ENCODE measurements at places on chromosomes 1 and 21.

- no peak for DNase-seq
Observed at GRCh38 chr1:89360716-89361115, 3.1 kb upstream of the GBP6 start.

DNA sequence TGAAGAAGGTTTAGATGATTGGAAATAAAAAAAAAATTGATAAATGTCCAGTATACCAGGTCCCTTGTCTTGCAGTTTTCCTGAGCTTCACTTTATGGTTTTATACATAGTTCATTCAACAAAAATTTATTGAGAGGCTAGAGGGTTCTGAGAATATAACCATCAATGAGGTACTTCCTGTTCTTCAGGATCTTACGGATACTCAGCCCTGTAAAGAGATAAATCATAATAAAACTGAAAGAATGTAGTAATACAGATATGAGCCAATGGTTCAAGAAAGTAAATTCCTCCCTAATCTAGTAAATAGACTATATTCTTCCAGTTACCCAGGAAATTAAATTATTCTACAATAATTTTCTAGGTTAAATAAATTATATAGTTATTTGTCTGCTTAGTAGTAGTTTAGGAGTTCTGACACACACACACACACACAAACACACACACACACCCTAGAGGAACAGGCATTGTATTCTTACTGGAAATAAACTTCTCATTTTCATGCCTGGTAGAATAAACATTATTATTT, 70.4 kb upstream of the HMCN1 start:
- DNase-seq, result no peak

GRCh38 chr1:121538943-121539575, 354.3 kb downstream of the SRGAP2C start:
- no peak for DNase-seq

- DNase-seq, result no peak
Observed at GRCh38 chr21:38802050-38803026, 3.4 kb upstream of the ETS2 start.

DNA sequence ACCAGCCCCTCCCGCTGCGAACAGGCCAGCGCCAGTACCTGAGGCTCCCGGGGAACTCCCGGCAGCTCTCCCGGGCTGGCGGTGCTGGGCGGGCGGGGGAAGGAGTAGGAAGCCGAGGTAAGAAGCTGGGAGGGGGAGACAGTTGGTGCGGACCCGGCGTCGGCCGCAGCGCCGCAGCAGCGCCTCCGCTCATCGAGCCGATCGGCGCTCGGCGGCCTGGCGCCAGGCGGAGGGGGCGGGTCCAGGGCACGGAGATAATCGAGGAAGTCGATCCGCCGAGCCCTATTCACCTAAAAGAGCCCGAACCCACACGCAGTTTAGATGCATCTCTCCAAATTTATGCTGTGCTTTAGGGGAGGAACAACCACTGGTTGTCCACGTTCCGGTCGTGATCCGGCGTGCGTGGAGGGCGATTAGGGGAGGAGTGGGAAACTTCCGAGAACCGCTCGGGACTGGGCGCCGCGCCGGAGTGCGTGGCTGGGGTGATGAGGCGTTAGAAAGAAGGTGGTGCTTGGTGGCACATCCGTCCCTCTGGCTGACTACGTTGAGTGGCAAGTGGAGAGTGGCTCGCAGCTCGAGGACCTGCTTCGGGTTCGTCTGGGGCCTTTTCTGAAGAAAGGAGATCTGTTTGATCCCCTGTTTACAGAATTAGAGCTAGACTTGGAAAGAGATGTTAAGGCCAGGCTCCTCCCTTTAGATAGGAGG, at the start of gene VAMP4:
VAMP4 (minus strand) TSS at position 194 of the 705 bp plus-strand sequence. CDS start 3,651 bp downstream, outside the sequence.
- DNase-seq, result peak; percentile 86

DNA sequence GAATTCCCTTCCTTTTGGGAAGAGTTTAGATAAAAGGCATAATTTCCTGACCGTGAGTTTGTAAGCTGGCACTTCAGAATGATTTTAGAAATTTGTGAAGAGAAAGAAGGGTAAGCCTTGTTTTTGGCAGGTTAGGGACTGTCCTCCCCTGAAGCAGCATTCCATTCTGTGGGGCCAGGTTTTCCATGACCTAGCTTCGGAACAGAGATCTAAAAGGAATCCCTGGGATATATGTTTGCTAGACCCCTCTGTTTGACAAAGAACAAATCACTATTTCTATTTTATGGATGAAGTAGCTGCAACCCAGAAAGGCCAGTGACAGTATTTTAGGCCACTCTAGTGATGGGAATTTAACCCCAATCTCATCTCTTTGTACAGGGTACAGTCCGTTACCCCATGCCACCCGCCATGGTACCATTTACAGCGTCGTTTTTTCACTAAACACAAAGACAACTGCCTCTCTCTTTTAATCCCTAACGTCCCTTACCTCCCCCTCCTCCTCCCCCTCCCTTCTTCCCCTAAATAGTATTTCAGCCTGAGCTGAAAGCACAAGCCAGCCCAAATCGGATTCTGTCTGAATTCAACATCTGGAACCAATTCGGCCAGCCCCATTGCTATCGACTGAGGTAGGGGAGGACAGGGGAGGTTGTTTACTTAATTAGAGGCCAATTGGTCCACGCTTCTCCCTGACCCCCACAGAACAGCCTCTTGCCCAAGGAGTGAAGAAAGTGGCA, 23.4 kb upstream of the IKBKE start:
- no peak for DNase-seq

DNA sequence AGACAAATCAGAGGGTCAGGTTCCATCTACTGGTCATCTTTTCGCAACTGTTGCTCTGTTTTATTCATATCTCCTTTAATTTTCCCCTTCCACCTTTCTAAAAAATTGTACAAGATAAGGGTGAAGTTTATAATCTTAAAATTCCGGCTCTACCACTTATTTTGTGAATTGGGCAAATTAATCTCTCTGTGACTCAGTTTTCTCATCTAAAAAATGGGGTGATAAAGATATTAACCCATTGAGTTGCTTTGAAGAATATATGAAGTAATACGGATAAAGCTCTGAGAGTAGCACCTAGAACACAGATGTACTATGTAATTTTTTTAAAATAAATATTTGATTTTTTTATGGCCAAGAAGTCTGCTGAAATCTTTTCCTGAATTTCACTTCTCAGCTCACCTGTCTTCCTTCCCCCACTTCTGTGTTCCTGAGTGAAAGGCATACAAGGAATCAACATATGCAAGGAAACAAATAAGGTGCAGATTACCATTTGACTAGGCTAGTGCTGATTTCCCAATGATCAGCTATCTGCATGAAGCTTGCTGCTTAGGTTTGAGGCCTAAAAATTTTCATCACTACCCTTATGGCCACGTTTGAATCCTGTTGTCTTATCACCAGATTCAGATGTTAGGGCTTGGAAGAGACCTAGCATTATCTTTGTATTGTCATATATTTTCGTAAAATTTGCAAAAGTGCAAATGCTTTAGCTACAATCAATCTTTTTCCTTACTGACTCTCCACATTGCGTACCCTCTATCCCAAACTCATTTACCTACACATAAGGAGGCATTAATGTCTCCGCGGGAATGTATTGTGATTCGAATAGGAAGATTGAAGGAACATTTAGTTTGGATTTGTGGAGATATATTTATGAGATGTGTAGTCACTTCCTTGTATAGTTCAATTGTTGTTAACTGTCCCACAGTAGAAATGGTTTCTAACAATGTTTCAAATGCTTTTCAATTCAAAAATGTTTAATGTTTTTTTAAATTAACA, 718.3 kb upstream of the PTBP2 start:
- no peak for DNase-seq

- no peak for DNase-seq
Observed at GRCh38 chr1:240991230-240991629, 365.8 kb downstream of the RGS7 start.

- no peak for DNase-seq
Observed at GRCh38 chr21:22927469-22927868, 1929.3 kb downstream of the NCAM2 start.

GRCh38 chr1:36149973-36150295, 648 bp upstream of the TRAPPC3 start:
- DNase-seq, result no peak

- no peak for DNase-seq
Observed at GRCh38 chr1:101438359-101438758, 201.5 kb downstream of the S1PR1 start.

- no peak for DNase-seq
Observed at GRCh38 chr1:8567146-8567545, 249.2 kb downstream of the SLC45A1 start.

- peak; percentile 52 for DNase-seq
Observed at GRCh38 chr1:110554871-110555801, 36.2 kb upstream of the KCNA10 start.

DNA sequence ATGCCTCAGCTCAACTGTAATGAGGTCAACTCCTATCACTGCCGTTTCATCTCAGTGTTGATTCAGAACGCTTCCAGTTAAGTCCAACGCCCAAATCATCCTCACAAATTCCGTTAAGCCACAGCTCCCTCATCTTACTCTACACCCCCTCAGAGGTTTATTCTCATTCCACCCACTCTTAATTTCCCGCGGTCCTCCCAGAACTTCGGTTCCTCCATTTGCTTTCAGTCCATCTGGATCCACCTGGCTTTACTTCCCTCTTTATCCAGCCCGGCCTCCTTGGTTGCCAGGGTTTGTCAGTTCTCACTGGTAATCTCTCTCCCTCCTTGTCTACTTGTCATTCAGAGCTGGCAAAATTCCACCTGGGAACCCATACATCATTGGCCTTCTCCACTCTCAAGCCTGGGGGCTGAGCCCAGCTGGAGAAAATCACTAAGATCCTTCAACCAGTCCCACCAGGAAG, 51.3 kb upstream of the RUNX1 start:
- DNase-seq, result peak; percentile 10

GRCh38 chr1:229209386-229209785, 61.5 kb upstream of the RAB4A start:
- DNase-seq, result peak; percentile 20

DNA sequence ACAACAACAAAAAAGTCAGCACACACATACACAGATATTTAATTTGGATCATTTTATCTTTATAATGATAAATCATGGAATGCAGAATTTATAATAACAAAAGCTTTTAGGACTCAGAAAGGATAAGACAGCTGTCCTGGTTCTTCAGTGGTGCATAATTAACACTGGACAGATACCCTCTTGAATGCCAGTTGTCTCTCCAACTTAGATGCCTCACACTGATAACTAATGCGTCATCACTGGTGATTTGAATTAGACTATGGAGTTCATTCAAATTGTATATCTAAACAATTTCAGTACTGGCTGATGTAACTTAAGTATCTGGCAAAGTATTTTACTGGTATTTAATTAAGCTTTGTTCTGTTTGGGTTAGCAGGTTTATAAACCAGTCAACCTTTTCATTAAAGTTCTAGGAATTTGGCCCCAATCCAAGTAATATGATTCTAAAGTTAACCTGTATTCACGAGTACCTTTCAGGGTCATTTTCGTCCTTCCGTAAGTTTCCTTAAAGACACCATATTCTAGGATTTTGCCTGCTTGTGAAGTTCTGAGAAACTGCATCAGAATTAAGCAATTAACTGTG, 1199.5 kb upstream of the TMPRSS15 start:
- DNase-seq, result no peak

- no peak for DNase-seq
Observed at GRCh38 chr1:210769473-210769872, 364.5 kb downstream of the KCNH1 start.

- no peak for DNase-seq
Observed at GRCh38 chr21:17911628-17912027, 92.5 kb upstream of the C21orf91 start.

DNA sequence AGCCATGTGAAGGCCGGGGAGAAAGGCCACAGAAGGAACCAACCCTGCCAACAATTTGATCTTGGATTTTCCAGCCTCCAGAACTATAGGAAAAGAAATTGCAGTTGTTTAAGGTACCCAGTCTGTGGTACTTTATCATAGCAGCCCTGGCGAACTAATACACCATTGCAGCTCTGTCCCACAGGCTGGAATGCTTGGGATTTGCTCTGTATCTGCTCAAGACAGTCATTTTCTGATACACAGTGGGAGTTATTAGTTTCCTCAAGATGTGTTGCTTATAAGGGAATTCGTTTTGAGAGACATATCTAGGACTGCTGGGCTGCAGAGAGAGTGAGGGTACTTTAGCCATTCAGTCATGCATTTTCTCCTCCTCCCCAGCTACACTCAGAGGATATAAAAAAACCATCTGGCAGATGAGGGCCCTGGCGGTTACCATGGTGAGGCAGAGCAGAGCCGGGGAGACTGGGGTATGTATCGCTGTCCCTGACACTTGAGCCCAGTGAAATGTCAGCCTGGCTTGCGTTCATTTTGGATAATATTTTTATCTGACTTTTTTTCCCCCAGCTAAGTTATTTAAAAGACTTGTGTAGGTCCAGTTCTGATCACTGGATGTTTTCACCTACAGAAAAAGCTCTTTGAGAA, 104.6 kb downstream of the DIRAS3 start:
- no peak for DNase-seq

GRCh38 chr1:51329443-51330325, 678 bp downstream of the TTC39A start:
- no peak for DNase-seq

DNA sequence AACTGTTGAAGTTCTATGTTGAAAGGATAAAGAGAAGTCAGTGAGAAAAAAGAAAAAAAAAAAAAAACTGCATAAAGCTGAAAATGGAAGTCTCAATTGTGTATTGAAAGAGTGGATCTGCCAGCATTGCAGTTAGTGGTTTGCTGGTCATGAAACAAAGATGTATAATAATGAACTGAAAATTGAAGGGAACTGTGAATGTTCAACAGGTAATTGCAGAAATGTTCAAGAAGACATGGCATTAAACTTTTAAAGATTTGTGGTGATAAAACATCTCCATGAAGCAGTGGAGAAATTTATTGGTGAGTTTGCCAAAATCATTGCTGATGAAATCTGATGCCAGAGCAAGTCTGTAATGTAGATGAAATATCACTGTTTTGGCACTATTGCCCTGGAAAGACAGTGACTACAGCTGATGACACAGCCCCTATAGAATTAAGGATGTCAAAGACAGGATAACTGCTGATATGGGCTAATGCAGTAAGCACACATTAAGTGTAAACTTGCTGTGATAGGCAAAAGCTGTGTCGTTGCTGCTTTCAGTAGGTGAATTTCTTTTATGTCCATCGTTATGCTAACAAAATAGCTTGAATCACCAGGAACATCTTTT, 71.0 kb downstream of the RD3 start:
- no peak for DNase-seq

DNA sequence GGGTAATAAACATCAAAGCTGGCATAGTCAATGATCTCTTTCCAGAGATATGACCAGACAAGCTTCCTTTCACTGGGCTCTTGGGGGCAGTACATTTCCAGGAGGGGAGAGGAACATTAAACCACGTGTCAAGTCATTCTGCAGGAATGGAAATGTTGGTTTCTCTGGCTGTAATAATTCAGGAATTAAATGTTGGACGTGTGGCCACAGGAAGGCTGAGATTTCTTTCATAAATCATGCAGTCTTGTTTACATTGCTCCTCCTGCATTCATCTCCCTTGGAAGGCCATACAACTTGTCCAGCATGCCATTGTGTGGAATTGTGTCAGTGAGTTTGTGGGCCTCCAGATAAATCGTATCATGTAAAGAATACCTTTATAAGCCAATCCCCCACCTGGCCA, 259.2 kb downstream of the ADGRL2 start:
- DNase-seq, result no peak

DNA sequence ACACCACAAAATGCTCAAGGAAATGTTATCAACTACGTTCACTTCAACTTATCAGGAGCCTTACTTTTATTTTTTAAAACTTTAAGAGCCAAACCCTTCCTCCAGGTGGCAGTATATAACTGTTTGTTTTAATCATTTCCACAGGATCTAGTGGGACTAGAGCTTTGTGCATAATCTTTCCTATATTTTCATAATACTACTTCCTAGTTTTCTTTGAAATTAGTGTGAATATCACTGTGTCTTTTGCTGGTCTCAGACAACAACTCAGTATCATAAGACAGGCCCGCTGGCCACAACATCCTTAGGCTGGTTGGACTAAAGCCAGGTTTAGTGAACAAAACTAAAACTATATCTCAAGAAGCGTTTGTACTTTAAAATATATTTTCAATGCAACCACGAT, 145.5 kb downstream of the TIAM1 start:
- no peak for DNase-seq

Data from stimulated activated CD4-positive, alpha-beta T cell treated with anti-CD3 and anti-CD28 coated beads, Interleukin-1b, Interleukin-23, amount 100 ng/mL, for 48 hours (primary cell).